ENCODE measurements at places on chromosomes 7 and 10.

GRCh38 chr10:26612151-26612915 lies 85.2 kb upstream of the PDSS1 start:
- DNase-seq = no peak

GRCh38 chr10:89419548-89419947 lies 5.2 kb downstream of the IFIT5 start:
- no peak for DNase-seq

- DNase-seq = no peak
Observed at GRCh38 chr10:44761076-44761475, 150.1 kb upstream of the TMEM72 start.

- no peak for DNase-seq
Observed at GRCh38 chr7:100128637-100128963, 1.8 kb downstream of the MBLAC1 start.

DNA sequence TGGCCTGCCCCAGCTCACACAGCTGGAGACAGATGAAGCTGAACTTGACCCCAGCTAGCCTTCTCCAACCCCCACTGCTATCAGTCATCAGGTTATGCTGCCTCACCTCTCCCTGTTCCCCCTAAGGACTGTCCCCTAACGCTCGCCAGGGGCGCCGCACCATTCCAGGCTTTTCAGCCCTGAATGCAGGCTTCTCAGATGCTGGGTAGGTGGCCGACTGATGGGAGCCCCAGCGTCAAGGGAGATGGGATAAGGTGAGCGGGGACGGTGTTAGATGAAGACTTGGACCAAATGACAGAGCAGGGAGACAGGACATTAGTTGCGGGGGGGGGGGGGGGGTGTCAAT lies 15.8 kb upstream of the OPALIN start:
- DNase-seq = no peak

DNA sequence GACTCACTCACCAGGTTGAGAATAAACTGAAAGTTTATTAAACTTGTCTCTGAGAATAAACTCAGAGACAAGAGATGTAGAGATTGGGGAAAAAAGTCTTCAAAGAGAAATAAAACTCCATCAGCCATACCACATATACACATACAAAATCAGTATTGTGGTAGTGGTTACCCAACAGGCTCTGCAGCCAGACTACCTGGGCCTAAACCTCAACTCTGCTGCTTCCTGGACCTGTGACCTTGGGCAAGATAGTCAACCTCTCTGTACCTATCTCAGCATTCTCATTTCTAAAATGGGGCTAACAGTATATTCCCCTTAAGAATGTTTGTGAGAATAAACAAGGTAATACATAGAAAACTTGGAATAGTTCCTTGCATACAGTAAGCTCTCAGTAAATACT lies 15.3 kb downstream of the TPK1 start:
- DNase-seq = no peak

GRCh38 chr7:64863021-64863420 lies 40.1 kb upstream of the ZNF273 start:
- no peak for DNase-seq

GRCh38 chr7:79610313-79610712 lies 156.8 kb upstream of the MAGI2 start:
- DNase-seq = no peak
